ENCODE measurements at places on chromosomes 6 and 20.

DNA sequence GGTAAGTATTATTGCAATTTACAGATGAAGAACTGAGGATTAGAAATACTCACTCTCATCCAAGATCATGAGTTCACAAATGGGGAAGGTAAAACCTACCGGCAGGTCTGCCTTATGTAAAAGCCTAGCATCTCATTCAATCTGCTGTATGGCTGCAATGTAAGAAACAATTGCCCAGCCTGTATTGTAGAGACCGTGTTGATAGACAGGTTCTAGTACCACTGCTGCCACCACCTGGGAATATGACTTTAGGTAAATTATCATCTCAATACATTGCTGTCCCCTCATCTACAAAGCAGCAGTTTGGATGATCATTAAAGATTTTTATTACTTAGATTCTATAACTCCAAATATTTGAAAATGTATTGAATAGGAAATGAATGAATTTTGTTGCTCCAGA is 23.3 kb upstream of the ARHGAP18 start:
- no peak for DNase-seq

DNA sequence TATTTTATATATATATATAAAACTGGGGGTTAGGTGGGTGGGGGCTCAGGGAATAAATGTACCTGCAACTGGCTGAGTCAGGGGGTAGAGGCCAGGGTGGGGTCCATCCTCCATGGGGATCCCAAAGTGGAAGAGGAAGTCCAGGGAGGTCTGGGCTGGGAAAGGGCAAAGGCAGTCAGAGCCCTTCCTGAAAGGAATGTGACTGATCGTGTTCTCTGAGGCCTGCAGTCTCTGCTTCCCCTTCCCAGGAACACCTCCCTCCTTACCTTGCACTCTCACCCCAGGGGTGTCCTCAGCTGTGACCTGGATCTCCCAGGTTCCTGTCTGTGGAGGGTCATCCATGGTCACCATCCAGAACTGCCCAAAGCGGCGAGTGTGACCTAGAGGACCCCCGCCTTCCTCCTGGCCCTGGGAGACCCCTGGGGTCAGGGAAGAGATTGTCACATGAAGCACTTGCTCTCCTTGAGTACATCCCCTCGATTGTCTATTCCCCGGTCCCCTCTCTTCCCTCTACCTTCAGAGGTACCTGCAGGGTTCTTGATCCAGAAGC is 4.7 kb downstream of the SAPCD1 start:
- no peak for DNase-seq

GRCh38 chr20:48632017-48632824 is 195.6 kb downstream of the PREX1 start:
- no peak for DNase-seq

GRCh38 chr6:107764684-107765460 is 59.2 kb downstream of the SCML4 start:
- DNase-seq = no peak

- no peak for DNase-seq
These were observed 94.3 kb upstream of the BHLHE23 start for GRCh38 chr20:63100926-63101699.

GRCh38 chr20:20524756-20525155 is 156.9 kb downstream of the INSM1 start:
- DNase-seq = no peak

DNA sequence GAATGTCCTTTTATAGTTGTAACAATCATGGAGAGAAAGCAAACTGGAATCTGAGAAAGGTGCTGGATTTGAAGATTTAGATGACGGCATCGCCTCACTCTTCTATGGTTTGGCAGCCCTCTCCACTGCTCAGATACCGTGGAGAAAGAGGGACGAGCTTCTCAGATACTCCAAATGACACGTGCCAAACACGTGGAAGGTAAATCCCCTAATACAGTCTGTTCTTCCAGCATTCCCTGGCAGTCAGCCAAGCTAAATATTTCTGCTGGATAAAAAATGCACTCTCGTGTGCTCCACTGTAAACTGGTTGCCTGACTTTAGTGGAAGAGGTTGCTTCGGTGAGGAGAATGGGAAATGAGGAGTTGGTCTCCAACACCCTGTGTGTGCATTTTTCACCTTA is 16.7 kb upstream of the PRDM1 start:
- DNase-seq = no peak

DNA sequence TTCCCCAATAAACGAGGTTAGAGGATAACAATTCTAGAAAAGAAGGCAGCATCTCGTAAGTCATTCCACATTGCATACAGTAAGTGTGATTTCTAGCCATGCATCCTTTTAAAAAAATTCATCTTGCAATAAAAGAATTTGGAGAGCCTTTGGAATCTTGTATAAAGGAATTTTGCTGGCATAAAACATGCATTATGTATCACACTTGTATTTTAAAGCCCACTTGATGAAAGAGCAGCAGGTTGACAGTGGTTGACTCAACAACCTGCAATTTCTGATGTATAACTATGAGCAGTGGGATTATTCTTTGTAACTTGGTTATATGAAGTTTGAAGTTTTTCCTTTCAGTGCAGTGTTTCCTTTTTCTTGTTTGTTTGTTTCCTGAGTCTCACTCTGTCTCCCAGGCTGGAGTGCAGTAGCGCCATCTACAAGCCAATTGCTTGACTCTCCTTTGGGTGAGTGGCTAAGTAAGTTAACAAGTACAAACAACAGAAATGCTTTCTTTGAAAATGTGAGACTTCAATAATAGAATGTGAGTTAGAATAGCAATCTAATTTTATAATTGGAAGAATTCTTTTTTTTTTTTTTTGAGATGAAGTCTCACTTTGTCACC is 39.9 kb downstream of the JARID2 start:
- DNase-seq = no peak

- DNase-seq = peak; percentile 56
These were observed 209.8 kb downstream of the GJA1 start for GRCh38 chr6:121645100-121645745.

DNA sequence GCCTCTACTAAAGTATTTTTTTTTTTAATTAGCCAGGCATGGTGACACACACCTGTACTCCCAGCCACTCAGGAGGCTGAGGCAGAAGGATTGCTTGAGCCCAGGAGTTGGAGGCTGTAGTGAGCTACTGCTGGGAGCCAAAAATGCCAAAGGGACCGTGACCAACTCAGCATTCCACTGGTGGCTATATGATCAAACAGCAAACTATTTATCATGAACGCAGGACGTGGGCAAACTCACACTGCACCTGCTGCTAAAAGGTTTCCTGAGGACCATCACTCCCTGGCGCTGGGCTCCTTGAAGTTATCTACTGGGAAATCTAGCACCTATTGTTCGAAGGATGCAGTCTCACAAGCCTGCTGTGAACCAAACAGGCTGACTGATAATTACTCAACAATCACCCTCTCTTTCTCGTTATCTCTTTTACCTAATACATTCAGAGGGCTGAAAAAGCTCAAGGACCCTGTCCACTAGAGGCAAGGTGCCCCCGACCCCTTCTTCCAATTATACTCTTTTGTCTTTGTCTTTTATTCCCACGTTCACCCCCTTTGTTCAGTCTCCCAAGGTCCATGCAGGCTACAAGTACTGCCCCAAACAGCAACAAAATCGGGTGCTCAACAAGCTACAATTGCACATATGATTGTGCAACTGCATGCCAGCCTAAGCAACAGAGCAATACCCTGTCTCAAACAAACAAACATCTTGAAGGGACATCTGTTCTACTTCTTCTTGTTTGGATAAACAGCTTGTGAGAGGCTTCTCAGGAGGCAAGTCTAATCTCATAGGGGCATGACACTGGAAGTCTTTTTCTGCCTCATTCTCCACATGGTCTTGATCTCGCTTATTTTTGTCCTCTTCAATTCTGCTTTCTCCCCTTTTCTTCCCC is 47.7 kb upstream of the PLN start:
- no peak for DNase-seq

- no peak for DNase-seq
These were observed 55.1 kb upstream of the MYB start for GRCh38 chr6:135126034-135126433.

DNA sequence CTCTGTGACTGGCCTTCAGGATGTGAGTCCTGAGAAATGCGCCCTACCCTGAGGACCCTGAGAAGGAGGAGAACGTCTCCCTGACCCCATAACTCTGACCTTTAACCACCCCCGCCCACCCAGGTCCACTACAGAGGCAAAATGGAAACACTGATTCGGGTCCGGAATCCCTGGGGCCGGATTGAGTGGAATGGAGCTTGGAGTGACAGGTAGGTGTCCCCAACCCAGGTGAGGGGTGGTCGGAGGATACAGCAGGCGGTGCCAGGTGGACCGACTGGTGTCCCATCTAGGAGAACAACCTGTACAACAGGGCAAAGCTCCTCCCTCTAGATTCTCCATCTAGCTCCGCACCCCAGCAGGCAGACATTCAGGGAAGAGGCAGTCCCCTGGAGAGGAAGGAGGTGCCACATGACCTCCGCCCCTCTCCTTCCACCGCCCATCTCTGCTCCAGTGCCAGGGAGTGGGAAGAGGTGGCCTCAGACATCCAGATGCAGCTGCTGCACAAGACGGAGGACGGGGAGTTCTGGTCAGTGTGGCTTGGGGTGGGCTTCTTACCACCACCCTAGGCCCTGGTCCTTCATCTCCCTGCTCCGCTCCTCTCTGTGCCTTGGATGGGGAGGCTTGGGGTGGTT is 17.6 kb downstream of the CAPN11 start:
- DNase-seq = no peak

GRCh38 chr6:119482850-119483285 is 133.3 kb upstream of the MAN1A1 start:
- no peak for DNase-seq

GRCh38 chr20:44362466-44362940 is 7.0 kb downstream of the HNF4A start:
- no peak for DNase-seq

GRCh38 chr6:10465629-10466499 is 51.0 kb upstream of the TFAP2A start:
- no peak for DNase-seq

- no peak for DNase-seq
These were observed 68.8 kb downstream of the TSHZ2 start for GRCh38 chr20:53040693-53041589.

GRCh38 chr6:158567152-158567551 is 7.3 kb downstream of the TMEM181 start:
- no peak for DNase-seq

DNA sequence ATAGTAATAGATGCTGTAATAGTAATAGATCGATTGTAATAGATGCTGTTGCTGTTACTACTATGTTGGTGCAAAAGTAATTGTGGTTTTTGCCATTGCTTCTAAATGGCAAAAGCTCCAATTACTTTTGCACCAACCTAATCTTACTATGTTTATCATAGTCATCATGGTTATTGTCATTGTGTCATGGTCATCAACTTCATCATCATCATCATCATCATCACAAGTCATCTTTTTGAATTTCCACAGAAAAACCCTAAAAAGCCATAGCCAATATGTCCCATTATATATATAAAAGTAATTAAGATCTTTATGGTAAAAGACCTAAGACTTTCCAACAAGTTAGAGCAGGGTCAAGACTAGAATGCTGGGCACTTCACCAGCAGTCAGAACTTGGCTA is 435.1 kb upstream of the MARCKS start:
- DNase-seq = no peak

DNA sequence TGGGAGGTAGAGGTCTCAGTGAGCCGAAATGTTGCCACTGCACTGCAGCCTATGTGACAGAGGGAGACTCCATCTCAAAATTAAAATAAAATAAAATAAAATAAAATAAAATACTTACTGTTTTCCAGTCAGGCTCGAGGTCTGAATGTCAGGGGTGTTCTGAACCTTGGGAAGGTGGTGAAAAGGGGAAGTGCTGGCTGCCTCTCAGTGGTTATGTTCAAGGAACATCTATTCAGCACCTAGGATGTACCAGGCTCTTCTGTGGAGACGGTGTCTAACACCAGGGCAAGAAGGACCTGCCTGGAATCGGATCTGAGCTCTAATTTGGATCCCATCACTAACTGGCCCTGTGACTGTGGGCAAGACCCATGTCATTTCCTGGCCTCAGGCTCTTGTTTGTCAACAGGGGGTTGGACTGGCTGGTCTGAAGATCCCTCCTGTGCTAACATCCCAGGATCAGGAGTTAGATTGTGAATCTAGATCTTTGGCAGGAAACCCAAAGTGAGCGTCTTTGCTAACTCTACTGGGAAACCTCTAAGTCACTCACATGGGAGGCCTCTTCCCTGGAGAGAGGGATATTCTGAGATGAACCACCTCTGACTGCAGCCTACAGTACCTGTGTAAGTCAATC is 63.4 kb upstream of the SIRPG start:
- no peak for DNase-seq

- DNase-seq = no peak
These were observed 833.7 kb downstream of the TFAP2A start for GRCh38 chr6:9581155-9581554.

DNA sequence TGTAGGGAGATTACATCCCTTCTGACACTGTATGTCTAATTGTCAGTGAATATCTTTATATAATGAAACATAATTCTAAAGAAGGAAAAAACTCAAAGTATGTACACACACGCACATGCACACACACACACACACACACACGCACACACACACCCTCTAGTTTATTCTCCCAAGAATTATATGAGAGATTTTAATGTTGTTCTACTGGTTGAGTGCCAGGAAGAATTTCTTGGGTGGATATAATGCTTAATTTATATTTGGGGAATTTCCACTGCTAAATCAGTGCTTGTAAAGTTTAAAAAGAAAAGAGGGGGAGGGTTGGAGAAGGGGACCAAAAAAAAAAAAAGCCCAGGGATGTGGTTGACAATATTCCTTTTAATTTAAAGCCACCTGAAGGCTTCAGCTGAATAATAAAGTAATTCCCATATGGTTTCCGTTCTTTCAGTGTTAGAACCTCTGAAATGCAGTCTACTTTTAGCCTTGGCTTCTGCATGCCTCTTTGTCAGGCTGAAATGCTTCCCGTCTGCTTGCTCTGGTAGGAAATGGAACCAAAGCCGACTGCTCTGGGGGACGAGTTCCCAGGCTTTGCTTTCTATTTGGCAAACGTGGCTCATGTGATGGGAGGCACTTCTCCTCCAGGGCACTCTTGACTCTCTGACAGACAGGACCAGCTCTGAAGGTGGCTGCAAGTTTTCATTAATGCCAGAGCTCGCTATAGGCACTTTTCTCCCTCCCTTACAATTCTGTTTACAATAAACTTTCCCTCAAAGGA is 225.4 kb downstream of the PRL start:
- no peak for DNase-seq

DNA sequence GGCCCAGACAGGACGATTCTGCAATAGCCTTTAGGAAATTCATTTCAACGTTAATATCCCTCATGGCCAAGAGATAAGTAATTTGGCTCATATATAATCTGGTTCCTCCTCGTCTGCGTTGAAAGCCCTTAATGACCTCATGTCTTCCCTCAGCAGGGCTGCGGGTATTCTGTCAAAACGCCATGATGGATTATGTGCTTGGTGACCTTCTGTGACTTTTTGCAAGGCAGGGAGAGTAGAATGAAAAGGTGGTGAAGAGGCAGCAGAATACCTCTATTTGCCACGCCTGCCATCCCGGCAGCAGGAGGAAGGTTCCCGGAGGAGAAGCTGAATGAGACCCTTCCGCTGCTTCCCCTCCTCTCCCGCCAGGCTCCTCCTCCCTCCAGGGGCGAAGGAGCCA is 41.1 kb upstream of the SPACA1 start:
- DNase-seq = no peak

- DNase-seq = no peak
These were observed 21.7 kb downstream of the TRAF3IP2 start for GRCh38 chr6:111583986-111584385.

- no peak for DNase-seq
These were observed 15.0 kb upstream of the ZNF76 start for GRCh38 chr6:35244551-35244950.
